ENCODE measurements at places on chromosomes 11 and 22. TPM values are rescaled to one million over a fixed set of nuclear protein-coding genes. Genes with fewer than 3 reads are reported as not detected.

DNA sequence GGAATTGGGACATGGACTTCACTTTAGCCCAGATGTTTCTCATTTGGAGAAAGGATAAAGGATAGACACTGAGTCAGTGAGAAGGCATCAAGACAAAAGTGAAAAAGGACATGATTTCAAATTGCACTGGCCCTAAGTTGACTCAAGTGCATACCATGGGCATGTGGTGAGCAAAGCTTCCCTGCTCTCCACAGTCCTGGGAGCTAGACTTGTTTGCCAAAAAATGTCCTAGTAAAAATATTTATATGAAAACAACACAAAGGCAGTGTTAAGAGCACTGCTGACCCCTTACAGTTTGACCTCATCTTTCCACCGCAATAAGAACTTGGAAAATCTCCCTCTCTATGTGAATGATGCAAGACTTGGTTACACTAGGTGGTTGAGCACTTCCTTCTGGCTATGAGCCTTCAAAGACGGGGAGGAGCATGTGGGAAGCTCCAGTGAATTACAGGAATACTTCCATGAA lies 46.5 kb upstream of the FIBIN start:
- no peak for DNase-seq

DNA sequence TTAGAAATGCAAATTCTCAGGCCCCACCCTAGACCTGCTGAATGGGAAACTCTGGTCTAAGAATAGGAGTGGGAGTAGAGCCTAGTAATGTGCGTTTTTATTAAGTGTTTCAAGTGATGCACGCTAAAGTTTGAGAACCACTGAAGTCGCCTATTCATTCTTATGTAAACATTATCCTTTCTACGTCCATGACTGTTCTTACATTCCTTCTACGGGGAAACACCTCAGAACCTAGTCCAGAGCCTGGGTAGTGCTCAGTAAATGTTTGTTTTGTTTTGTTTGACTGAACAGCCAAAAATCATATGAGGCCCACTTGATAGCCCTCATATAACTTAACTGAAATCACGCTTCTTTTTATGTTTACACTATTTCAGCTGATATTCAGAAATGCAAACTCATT lies 29.8 kb downstream of the VSIG10L2 start:
- DNase-seq = no peak

DNA sequence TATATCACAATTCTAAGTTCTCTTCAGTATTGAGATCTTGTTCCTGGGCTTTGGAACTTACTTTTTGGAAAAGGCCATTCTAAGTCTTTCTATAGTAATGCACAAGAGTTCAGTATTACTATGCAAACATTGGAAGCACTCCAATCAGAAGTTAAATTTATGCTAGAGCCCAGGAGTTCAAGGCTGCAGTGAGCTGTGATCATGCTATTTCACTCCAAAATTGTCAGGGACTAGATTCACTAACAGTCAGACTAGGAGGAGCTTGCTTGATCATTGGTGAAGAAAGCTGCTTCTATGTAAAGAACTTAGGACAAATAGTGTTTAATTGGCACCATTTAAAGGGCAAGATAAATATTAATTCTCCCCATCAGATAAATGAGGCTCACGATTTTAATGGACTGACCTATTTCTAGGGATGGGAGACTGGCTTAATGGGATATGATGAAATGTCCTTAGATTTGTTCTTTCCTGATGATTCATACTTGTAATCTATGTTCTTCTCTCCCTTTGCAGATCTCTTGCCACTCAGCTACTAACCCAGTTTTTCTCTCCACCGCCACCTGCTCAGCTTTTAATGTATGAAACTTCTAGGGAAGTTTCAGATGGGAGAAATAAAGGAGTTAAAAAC lies 32.6 kb upstream of the TMEM123 start:
- DNase-seq = no peak

- DNase-seq = no peak
These were observed 31.2 kb downstream of the RBFOX2 start for GRCh38 chr22:35997438-35997837.

GRCh38 chr11:5674391-5674790 lies 10.5 kb downstream of the TRIM5 start:
- no peak for DNase-seq

GRCh38 chr11:65695459-65696241 lies 16.4 kb upstream of the KAT5 start:
- DNase-seq = no peak

DNA sequence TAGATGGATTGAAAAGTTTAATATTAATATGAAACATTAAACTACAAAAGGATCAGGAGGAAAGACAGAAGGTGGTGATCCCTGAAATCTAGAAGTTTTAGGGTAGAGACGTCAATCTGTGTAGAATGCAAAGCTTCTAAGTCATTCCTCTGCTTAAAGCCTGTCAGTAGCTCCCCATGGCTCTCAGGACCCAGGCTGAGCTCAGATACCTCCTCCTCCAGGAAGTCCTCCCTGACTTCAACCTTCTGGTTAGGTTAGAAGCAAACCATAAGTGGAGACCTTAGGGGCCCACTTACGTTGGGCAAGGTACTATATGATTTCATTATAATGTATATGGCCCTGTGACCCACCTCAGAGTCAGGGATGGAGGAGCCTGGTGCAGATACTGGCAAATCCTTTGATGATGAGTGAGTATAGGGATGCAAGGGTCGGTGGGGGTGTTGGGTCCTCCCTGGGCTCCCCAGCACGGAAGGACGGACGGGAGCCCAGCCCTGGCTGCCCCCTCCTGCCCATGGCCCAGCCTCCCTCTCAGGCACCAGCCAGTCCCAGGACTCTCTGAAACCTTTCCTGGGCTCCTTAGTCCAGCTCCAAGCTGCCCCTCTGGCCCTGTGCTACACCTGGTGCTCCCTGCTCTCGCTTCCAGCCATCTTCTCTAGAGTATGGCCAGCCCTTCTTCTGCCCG lies 3.2 kb upstream of the PPP6R3 start:
- no peak for DNase-seq

DNA sequence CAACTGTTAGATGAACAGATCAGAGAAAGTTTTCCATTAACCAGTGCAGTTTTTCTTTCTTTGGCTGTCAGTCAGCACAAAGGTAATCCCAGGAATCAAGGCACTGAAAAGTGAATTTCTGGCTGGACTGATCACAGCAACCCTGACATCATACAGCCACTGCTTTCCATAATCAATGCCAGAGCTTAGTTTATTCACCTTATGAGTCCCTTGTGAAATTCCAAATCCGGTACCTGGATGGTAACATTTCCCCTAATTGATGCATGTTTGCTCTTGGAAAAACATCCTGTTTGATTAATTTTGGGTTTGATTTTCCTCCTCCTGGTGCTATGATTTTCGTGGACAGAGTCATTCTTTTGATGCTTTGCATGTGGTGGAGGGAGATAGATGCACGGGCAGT lies 319.8 kb downstream of the INSC start:
- DNase-seq = no peak

The OR51I1 gene
- not detected for total RNA-seq

The FAT3 gene
- total RNA-seq = not detected

The MN1 gene
- total RNA-seq = 0.40 TPM

The OR6A2 gene
- total RNA-seq = not detected

DNA sequence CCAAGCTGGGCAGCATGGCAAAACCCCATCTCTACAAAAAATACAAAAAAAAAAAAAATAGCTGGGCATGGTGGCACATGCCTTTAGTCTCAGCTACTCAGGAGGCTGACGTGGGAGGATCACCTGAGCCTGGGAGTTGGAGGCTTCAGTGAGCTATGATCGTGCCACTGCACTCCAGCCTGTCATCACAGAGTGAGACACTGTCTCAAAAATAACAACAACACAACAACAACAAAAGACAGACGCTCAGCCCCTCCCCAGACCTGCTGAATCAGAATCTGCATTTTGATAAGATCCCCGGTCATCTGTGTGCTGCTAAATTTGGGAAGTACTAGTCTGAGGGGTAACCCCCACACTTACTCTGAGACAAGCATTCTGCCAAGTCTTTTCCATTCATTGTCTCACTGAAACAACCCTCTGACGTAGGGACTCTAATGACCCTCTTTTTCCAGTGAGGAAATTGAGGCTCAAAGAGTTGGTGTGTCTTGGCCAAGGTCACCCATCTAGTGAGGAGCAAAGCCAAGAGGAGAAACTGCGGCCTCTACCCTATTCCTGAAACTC lies 7.5 kb downstream of the NEFH start:
- no peak for DNase-seq

The SVIP gene
- total RNA-seq = 47.6 TPM

The TRMT2A gene
- 77.1 TPM for total RNA-seq

- DNase-seq = no peak
These were observed 29.0 kb downstream of the TIMP3 start for GRCh38 chr22:32830473-32830872.

GRCh38 chr11:118283756-118284350 lies 19.8 kb upstream of the MPZL2 start:
- DNase-seq = no peak

DNA sequence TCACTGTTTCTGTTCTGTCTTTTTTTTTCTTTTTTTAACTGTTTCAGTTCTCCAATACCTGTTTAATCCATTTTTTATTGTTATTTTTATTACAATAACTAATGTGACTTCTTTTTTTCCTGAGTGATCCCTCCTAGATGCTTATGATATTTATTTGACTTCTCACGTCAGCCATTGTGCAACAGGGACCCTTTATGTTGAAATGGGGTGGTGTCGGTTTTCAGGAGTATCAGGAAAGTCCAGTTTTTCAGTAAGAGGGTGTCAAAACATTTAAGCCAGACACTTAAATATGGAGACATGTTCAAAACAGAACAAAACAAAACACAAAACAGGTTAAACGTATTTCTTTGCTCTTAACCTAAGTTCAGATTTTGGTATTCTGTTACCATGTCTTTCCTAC lies 418.8 kb downstream of the DYNC2H1 start:
- no peak for DNase-seq

DNA sequence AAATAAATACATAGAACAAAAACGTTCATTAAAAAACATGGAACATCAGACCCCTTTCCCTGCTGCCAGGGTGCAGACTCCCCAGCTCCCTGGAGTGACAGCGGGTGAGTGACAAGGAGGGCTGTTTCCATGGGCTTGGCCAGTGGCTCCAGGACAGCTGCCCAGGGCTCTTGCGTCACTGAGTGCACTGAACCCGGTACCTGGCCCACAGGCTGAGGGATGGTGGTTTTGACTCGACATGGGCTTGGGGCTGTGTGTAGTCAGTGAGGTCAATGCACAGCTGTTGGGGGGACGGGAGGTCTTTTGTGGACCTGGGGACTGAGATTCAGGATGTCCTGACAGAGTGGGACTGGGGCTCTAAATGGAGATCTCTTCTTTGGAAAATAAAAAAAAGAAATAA lies 142.1 kb upstream of the B3GAT1 start:
- no peak for DNase-seq

The BTBD18 gene
- not detected for total RNA-seq

GRCh38 chr11:46361283-46362155 lies 14.3 kb downstream of the DGKZ start:
- peak; percentile 46 for DNase-seq

- DNase-seq = no peak
These were observed 3.6 kb upstream of the RRAS2 start for GRCh38 chr11:14362611-14363010.

- DNase-seq = no peak
These were observed at the start of gene FGF3 for GRCh38 chr11:69818603-69819441. FGF3 (minus strand) TSS chr11:69819416; CDS start chr11:69818933, 483 bp downstream.

- DNase-seq = no peak
These were observed 526 bp downstream of the C1QTNF6 start for GRCh38 chr22:37187552-37187890.

The LRP4 gene
- total RNA-seq = not detected

The PATE4 gene
- not detected for total RNA-seq

DNA sequence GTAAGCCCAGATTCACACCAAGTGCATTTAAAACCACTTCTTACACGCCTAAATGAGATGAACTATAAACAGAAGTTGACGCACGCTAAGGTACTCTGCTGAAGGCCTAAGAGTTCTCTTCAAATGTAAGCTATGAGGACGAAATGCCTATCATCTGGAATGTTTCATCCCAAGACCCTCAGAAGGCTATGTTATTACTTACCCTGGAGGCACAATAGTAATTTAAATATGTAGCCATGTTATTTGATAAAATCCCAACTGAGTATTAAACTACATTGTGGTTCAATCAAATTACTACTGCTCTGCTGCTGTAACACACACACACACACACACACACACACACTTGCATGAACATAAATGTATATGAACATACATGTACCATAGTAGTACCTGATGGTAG lies 47.6 kb downstream of the MAML2 start:
- no peak for DNase-seq

GRCh38 chr11:91686700-91687099 lies 537.9 kb upstream of the FAT3 start:
- DNase-seq = no peak

DNA sequence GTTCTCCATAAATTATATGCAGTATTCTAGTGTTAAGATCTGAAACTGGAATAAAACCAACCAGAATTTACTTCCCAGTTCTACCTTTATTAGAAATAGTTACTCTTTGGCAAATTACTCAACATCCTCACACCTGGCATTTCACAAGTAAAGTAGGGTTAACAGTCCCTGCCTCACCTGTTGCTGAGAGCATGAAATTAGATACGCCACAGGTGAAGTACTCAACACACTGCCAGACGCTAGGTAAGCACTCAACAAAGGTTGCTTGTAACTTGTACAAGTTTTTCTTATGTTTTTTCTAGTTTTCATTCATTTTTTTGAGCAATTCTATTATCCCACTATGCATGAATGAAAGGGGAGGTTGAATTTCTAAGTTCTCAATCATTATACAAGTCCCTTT lies 267.6 kb upstream of the ARHGAP42 start:
- no peak for DNase-seq

DNA sequence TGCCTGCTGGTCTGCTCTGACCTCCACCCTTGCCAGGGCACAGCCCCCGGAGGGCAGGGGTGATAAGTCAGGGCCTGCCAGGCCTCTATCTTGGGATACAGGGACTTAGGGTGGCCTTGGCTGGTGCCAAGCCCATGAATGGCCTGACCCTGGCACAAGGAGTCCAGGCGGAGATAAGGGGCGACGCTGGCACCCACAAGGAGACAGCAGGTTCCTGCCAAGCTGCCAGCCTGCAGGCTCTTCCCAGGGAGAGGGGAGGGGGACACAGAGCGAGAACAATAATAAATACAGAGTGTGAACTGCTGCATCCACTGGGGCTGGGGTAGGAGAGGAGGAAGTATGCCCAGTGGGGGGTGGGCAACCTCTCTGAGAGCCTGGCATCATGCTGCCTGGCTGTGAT lies 978 bp downstream of the CSDC2 start:
- DNase-seq = no peak

The FAM111B gene
- total RNA-seq = 2.0 TPM

The EP300 gene
- total RNA-seq = 168 TPM

The SPON1 gene
- 4.8 TPM for total RNA-seq

DNA sequence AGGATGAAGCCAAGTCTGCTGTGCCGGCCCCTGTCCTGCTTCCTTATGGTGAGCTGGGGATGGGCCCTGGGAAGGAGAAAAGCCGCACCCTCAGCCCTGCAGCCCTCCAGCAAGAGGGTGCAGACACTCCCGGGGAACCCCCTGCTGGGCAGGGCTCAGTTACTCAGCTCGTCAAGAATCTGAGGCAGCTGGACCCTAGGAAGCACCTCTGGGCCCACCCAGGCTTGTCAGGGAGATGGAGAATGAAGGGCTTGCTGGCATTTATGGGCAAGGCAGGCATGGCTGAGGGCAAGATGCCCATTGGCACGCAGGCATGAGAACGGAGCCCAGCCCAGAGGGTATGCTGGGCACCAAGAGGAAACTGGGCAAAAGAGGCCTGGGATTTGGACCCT lies 12.9 kb downstream of the RELT start:
- no peak for DNase-seq

All from T-helper 17 cell (primary cell).